ENCODE measurements at places on chromosomes 16 and 17.

GRCh38 chr16:68468842-68469241 is 20.5 kb upstream of the SMPD3 start:
- no peak for DNase-seq

- DNase-seq: peak; percentile 84
Measured at GRCh38 chr16:14527411-14528044, 102.5 kb downstream of the PARN start.

GRCh38 chr16:56700631-56701030 is 18.4 kb downstream of the MT1X start:
- no peak for DNase-seq

DNA sequence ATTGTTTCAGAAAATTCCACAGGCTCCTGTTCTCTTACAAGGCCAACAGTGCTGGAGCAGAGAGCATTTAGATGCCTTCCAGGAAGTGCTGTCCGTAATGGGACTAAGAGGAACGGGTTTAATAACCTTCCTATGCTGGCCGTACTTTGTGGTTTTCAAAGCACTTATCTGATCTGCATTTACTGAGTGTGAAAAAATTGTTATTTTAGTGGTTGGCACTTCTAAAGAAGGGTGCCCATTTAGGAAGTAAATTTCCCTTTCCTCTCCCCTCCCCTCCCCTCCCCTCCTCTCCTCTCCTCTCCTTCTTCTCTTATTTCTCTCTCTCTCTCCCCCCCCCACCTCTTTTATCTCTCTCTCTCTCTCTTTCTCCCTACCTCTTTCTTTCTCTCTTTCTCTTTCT is 72.0 kb upstream of the DNAJA2 start:
- DNase-seq: no peak

DNA sequence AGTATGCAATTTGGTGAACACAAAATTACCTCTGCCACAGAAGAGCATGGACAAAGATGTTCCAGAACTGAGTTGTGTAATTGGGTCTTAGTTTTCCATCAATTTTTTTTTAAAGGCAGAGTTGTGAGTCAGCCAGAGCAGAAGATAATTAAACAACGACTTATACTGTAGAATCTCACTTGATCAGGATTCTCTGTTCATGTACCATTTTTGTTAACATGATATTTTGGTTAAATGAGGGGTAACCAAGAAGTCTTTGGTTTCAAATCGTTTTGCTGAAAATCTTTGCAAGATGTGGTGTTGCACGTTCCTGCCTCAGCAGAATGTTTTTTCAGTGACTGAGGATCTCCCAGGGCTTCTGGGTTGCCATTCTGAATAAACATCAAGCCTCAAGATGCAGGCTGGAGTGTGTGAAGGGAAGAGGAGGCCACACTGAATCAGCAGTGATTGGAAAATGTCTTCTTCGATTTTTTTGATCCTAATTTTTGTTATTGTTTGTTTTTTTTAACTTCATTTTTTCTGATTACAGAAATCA is 232.6 kb upstream of the IRX3 start:
- no peak for DNase-seq

- DNase-seq: no peak
Measured at GRCh38 chr17:27593232-27593856, 37.6 kb upstream of the LGALS9 start.
